Stimulated activated CD8-positive, alpha-beta memory T cell treated with anti-CD3 and anti-CD28 coated beads, Interleukin-15, amount 100 ng/mL, for 1 hour (primary cell): ENCODE measurements at places on chromosomes 16 and 17.
A peak's percentile ranks its signal among the peaks of the same experiment; 100 is the strongest.

- peak; percentile 49 for DNase-seq
Measured at GRCh38 chr17:7329997-7330637, 982 bp upstream of the NEURL4 start.

DNA sequence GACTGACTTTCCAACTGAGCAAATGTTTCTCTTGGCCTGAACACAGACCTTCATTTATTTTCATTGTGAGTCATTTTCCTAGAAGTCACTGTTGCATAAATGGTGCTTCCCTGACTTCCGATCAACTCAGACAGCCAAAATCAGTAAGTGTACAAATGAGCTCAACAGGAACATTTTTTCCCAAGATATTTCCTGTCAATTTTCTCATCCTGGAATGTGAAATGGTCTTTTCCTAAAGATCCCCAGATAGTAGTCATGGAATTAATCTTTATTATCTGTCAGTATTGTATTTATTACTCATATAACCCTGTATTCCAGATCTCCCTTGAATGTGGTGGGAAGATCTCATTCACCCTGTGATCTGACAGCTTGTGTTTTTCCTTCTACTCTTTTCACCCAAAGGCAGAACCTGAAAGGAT lies 360.3 kb upstream of the KIF2B start:
- DNase-seq = no peak

GRCh38 chr17:14575471-14575953 lies 274.6 kb downstream of the HS3ST3B1 start:
- no peak for DNase-seq

DNA sequence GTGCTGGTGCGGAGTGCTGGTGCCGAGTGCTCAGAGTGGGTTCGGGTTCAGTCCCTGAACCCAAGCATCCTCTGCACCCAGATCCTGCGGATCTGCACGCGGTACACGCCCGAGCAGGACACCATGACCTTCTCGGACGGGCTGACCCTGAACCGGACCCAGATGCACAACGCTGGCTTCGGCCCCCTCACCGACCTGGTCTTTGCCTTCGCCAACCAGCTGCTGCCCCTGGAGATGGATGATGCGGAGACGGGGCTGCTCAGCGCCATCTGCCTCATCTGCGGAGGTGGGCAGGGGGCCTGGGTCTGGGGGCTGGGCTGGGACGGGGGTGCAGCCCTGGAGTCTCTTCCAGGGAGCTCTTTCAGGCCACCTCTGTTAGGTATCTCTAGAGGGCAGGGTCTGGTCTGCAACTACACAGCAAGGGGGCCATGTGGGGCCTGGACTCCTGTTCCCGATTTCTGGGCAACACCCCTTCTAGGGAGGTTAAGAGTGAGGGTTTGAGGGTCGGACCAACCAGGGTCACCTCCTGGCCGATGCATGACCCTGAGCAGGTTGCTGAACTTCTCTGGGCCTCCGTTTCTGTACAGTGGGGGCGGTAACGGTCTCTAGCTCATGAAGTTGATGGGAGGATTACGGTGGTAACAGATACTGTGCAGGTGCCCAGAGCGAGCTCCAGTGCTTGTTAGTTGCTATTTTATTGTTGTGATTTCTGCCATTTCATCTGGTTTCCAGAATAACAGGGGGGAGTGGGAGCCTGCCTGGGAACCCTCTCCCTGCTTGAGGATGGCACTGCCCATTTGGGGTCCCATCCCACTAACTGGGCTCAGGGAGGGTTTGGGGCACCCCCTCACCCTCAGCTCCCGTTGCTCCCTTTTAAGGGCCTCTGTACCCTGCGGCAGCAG lies 10.1 kb downstream of the GJD3 start:
- no peak for DNase-seq

- no peak for DNase-seq
Measured at GRCh38 chr16:85862476-85863383, 36.2 kb upstream of the IRF8 start.

DNA sequence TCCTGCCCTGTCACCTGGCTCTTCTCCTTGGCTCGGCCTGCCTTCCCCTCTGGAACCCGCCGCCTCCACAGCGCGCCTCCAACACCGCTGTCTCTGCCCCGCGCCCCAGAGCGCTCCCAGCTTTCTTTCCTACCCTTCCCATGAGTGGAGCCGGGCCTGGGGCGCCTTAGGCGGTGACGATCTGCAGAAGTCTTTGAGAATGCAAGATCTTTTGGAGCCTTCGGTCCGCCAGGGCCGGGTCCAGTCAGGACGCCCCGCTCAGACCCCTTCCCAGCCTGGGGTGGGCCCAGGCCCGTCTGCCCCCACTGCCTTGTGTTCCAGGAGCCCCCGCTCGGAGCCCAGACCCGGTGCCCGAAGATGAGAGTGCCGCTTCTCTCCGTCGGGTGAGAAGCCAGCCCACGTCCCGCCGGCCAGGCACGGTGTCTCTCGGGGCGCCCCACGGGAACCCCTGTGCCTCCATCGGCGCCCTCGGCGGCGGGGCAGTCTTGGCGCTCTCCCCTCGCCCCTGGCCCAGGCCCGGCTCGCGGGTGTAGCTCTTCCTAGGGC lies 40.0 kb downstream of the MRM1 start:
- no peak for DNase-seq

GRCh38 chr17:18860161-18860972 lies 2.4 kb downstream of the PRPSAP2 start:
- no peak for DNase-seq

- DNase-seq = peak; percentile 30
Measured at GRCh38 chr17:4739122-4740024, at the start of the genes CXCL16 and ZMYND15. Gene CXCL16, minus strand, starts transcription at chr17:4739928. Its CDS starts 589 bp downstream, at chr17:4739339. Gene ZMYND15, plus strand, starts transcription at chr17:4739833. Its CDS starts 716 bp downstream, at chr17:4740549.

DNA sequence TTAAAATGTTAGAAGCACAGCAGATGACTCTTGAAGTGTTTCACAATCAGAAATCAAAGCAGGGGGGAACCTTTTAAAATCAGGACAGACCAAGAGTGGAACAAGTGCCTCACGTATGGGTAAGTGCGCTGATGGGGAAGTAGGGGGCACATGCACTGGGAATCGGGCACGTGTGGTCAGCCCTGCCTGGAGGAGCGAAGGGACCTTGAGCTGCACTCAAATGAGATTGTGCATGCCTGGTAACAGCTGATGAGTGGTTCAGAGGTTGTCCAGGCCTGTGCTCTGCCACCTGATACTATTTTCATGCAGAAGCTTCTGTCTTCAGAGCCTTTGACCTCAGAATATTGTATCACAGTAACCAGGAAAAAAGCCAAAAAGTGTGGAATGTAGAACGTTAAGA lies 13.7 kb upstream of the XYLT2 start:
- DNase-seq = no peak
